Regular cardiac myocyte (primary cell): ENCODE measurements at places on chromosomes 11 and 22. TPM values are rescaled to one million over a fixed set of nuclear protein-coding genes. Genes with fewer than 3 reads are reported as not detected.

The EXPH5 gene
- under 0.01 and 0.19 TPM in 2 replicates for total RNA-seq

The GSTT2B gene
- total RNA-seq: 0.85 and 4.2 TPM in 2 replicates

The EXT2 gene
- 94.9 and 240 TPM in 2 replicates for total RNA-seq

The TRIM22 gene
- 68.2 and 177 TPM in 2 replicates for total RNA-seq

The MS4A1 gene
- total RNA-seq: not detected in 2 replicates

The OTOG gene
- total RNA-seq: not detected in 2 replicates

The VWCE gene
- 0.19 and 4.2 TPM in 2 replicates for total RNA-seq

The PSMA1 gene
- 111 and 175 TPM in 2 replicates for total RNA-seq

The C22orf42 gene
- total RNA-seq: not detected in 2 replicates

The MALAT1 gene
- 5,626 and 17,024 TPM in 2 replicates for total RNA-seq

The LRRC32 gene
- total RNA-seq: 57.8 and 62.5 TPM in 2 replicates

The C11orf52 gene
- 0.38 and 1.4 TPM in 2 replicates for total RNA-seq

The MMP3 gene
- 0.19 and 4.5 TPM in 2 replicates for total RNA-seq

The GRAP2 gene
- total RNA-seq: under 0.01 TPM in 1 of 2 replicates, not detected in the other

The IL10RA gene
- under 0.01 TPM in 1 of 2 replicates, not detected in the other for total RNA-seq

The OR5B21 gene
- not detected in 2 replicates for total RNA-seq

The GTSE1 gene
- 0.56 and 11.3 TPM in 2 replicates for total RNA-seq

The NRGN gene
- 0.28 and 0.77 TPM in 2 replicates for total RNA-seq

The LMNTD2 gene
- total RNA-seq: under 0.01 and 0.85 TPM in 2 replicates

The HEPACAM gene
- total RNA-seq: not detected in 2 replicates

The TRPM5 gene
- total RNA-seq: not detected in 2 replicates

The CDHR5 gene
- not detected in 2 replicates for total RNA-seq

The TNRC6B gene
- 13.8 and 18.6 TPM in 2 replicates for total RNA-seq

The RAC2 gene
- 10.7 and 13.0 TPM in 2 replicates for total RNA-seq

The GUCY1A2 gene
- total RNA-seq: 1.4 and 2.5 TPM in 2 replicates

The APOBEC3B gene
- total RNA-seq: 0.56 and 13.0 TPM in 2 replicates

The TSPAN18 gene
- under 0.01 TPM in 2 replicates for total RNA-seq

The ARHGAP8 gene
- 0.28 TPM in 1 of 2 replicates, not detected in the other for total RNA-seq

The LSP1 gene
- 0.85 and 1.3 TPM in 2 replicates for total RNA-seq

The KREMEN1 gene
- 1.3 and 3.4 TPM in 2 replicates for total RNA-seq

The PNPLA5 gene
- under 0.01 TPM in 1 of 2 replicates, not detected in the other for total RNA-seq

The ESAM gene
- 2.5 and 7.1 TPM in 2 replicates for total RNA-seq

The STK33 gene
- 0.58 and 1.1 TPM in 2 replicates for total RNA-seq

The SLC5A12 gene
- not detected in 2 replicates for total RNA-seq

The TSPAN32 gene
- total RNA-seq: not detected in 2 replicates

The HBB gene
- total RNA-seq: not detected in 2 replicates

The DNAJB7 gene
- total RNA-seq: not detected in 2 replicates

The KRTAP5-9 gene
- not detected in 2 replicates for total RNA-seq

The SLC17A6 gene
- total RNA-seq: under 0.01 TPM in 1 of 2 replicates, not detected in the other

The ROBO4 gene
- 1.1 and 6.9 TPM in 2 replicates for total RNA-seq

The PTPN5 gene
- total RNA-seq: under 0.01 and 0.19 TPM in 2 replicates

The INS gene
- not detected in 2 replicates for total RNA-seq

The KLHL35 gene
- total RNA-seq: 4.0 and 6.2 TPM in 2 replicates
